ENCODE measurements at places on chromosomes 11 and 22. TPM values are rescaled to one million over a fixed set of nuclear protein-coding genes. Genes with fewer than 3 reads are reported as not detected.

GRCh38 chr22:24400034-24400725 lies 27.2 kb upstream of the ADORA2A start:
- no peak for DNase-seq

DNA sequence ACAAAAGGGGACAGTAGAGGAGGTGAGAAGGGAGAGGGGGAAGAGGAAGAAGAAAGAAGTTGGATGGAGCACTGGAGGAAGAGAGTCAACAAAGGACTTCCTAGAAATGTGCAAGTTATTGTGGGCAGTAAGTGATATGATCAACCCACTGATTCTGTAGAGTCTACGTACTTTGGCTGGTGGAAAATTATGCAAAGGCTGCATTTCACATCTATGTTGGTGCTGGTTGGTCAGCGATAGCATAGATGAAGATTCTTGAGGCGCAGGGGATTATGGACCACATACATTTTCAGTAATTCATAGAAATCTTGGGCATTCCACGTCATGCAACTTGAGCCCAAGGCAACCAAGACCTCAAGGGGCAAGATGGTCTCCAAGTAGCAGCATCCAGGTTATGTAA lies 12.6 kb upstream of the BIRC3 start:
- DNase-seq, result no peak

- peak; percentile 45 for DNase-seq
Measured at GRCh38 chr11:96147186-96147585, 195.8 kb downstream of the MAML2 start.

GRCh38 chr11:31412946-31413345 lies 43.3 kb downstream of the DNAJC24 start:
- peak; percentile 63 for DNase-seq

GRCh38 chr11:5992604-5993251 lies 5.9 kb upstream of the OR52L1 start:
- peak; percentile 14 for DNase-seq

Gene MCM5
- total RNA-seq, result 30.6 TPM

Gene VSIG10L2
- not detected for total RNA-seq

GRCh38 chr11:66332371-66333219 lies 3.6 kb downstream of the RIN1 start:
- DNase-seq, result no peak

- no peak for DNase-seq
Measured at GRCh38 chr11:121394785-121395184, 57.3 kb upstream of the SORL1 start.

Gene CASP1
- 31.1 TPM for total RNA-seq

GRCh38 chr11:112794331-112794846 lies 166.8 kb upstream of the NCAM1 start:
- DNase-seq, result no peak

Gene OR2AG2
- total RNA-seq, result 0.32 TPM

DNA sequence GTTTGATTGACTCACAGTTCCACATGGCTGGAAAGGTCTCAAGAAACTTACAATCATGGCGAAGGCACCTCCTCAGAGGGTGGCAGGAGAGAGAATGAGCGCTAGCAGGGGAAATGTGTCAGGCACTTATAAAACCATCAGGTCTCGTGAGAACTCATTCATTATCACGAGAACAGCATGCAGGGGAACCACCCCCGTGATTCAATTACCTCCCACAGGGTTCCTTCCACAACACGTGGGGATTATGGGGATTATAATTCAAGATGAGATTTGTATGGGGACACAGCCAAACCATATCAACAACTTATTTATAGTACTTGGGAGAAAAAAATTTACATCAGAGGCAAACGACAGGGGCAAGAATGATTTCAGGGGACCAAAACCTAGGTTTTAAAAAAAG lies 3.0 kb downstream of the ME3 start:
- no peak for DNase-seq

GRCh38 chr11:12506404-12506921 lies 129.1 kb downstream of the PARVA start:
- peak; percentile 94 for DNase-seq
